ENCODE measurements at places on chromosomes 5 and 9.

- no peak for DNase-seq
- H3K4me1 ChIP-seq: no peaks in the 10 kb centered on the region
These were observed 91.8 kb upstream of the TBCA start for GRCh38 chr5:77867914-77868313.

DNA sequence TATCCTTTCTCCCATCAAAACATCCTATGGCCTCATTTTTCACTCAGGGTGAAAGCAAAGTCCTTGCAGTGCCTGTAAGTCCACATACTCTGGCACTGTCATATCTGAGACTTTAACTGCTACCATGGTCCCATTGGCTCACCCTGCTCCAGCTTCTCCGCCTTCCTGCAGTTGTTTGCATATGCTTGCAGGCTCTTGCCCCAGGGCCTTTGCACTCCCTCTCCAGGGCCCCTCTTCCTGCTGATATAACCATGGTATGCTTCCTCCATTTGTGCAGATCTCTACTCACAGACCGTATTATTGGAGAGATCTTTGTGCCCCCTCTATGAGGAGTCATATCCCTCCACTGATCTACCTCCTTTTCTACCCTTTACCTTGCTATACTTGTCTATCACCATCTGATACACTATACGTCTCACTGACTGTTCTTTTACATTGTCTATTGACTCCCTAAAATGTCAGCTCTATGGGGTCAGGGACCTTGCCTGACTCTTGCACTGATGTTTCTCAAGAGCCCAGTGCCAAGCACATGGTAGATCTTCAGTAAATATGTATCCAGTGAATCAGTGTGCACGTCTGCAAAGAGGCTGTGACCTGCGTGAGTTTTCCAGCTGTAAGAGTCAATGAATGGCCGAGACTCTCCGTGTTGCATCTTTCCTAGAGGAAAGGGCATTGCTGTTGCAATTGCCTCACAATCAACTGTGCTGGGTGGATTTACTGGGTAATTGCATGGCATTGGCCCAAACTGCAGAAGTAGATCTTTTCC lies 81.7 kb upstream of the CPEB4 start:
- H3K27ac ChIP-seq: no peak overlapping the region
- H3K27me3 ChIP-seq: no peaks in the 10 kb centered on the region
- no peak overlapping the region for H3K4me3 ChIP-seq
- DNase-seq: no peak
- no peaks in the 10 kb centered on the region for H3K36me3 ChIP-seq

- DNase-seq: peak; percentile 25
- H3K27ac ChIP-seq: no peak overlapping the region
- H3K4me3 ChIP-seq: no peak overlapping the region
These were observed 115.7 kb upstream of the MSX2 start for GRCh38 chr5:174608631-174609097.

DNA sequence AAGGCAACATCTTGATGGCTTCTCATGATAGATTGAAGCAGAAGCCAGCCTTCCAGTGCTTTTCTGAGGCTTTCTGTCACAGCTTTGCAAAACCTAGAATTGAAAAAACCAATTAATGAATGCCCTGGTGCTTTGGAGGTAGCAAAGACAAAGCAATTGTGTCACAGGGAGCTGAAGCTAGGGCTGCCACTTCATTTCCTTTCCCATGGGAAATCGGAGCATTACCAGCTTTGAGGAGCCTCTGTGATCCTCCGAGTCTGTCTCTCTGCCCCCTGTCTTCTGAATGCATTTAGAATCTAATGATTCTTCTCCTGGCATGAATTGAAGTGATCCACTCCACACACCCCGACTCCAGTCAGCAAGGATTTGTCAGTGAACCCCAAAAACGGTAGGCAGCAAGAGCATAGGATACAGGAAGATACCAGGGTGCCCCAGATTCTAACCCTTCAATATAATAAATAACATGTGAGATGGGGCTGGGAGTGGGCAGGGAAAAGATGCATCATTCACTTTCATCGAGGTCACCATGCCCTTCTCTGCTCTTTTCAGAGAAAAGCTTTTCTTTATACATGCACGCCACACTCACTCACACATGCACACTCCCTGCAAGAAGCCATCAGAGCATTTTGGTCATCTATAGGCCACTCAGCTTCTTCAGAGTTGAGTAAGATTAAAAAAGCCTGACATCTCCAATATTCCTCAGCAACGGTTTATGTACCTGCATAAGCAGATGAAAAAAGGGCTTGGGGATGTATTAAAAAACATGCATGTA lies 247.7 kb upstream of the ZNF462 start:
- no peaks in the 10 kb centered on the region for H3K4me1 ChIP-seq
- H3K4me3 ChIP-seq: no peak overlapping the region
- DNase-seq: no peak
- no peaks in the 10 kb centered on the region for H3K36me3 ChIP-seq

DNA sequence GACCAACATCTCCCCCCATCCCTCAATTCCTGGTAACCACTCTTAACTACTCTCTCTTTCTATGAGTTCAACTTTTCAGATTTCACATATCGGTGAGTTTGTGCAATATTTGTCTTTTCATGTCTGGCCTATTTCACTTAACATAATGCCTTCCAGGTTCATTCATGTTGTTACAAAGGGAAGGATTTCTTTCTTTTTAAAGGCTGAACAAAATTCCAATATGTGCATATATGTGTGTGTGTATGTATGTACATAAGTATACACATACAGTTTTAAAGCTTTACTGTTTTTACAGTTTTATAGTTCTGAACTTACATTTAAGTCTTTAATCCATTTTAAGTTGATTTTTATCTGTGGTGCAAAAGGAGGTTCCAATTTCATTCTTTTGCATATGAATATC lies 130.7 kb downstream of the SV2C start:
- H3K27ac ChIP-seq: no peak overlapping the region
- no peaks in the 10 kb centered on the region for H3K4me1 ChIP-seq
- H3K27me3 ChIP-seq: no peaks in the 10 kb centered on the region
- H3K4me3 ChIP-seq: no peak overlapping the region
- no peak for DNase-seq
- H3K36me3 ChIP-seq: no peaks in the 10 kb centered on the region

- H3K4me3 ChIP-seq: no peak overlapping the region
- no peaks in the 10 kb centered on the region for H3K36me3 ChIP-seq
- no peaks in the 10 kb centered on the region for H3K27me3 ChIP-seq
- no peaks in the 10 kb centered on the region for H3K4me1 ChIP-seq
These were observed 42.8 kb upstream of the RLN1 start for GRCh38 chr9:5382479-5382878.

DNA sequence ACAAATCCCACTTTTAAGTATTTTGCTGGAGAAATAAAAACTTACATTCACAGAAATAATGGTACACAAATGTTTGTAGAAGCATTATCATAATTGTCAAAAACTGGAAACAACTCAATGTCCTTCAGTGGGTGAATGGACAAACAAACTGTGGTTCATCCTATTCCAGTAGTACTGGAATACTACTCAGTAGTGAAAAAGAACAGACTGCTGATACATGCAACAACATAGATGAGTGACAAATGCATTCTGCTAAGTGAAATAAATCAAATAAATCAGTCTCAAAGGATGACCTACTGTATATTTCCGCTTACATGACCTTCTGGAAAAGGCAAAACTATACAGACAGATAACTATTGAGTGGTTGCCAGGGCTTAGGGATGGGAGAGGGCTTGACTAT lies 114.1 kb downstream of the ANKRD55 start:
- H3K27ac ChIP-seq: no peak overlapping the region
- DNase-seq: no peak
- H3K27me3 ChIP-seq: no peaks in the 10 kb centered on the region
- no peaks in the 10 kb centered on the region for H3K4me1 ChIP-seq
- no peak overlapping the region for H3K4me3 ChIP-seq

Measured in heart right ventricle (tissue), 16 donors.